ENCODE measurements at places on chromosomes 1 and 21.

- no peak for DNase-seq
Measured at GRCh38 chr1:195188821-195189220, 1419.4 kb downstream of the KCNT2 start.

- no peak for DNase-seq
Measured at GRCh38 chr1:226710501-226710900, 28.6 kb downstream of the ITPKB start.

DNA sequence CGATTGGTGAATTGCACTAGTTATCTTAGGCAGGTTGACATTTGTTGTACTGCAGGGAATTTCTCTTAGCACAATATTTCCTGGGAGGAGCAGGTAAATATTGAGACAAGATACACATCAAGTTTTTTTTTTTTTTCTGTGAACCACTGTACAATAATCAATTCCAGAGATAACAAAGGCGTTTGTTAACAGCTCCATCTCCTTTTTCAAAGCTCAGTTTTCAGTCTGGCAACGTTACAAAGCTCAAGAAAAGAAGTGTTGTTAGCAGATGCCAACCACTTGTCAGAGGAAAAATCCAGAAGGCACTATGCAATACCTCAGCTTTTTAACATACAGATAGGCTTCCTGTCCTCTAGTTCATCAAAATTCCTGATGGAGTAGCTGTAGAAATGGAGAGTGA, 40.9 kb upstream of the DAB1 start:
- no peak for DNase-seq

GRCh38 chr1:25194572-25195020, 37.7 kb downstream of the SYF2 start:
- DNase-seq: no peak

DNA sequence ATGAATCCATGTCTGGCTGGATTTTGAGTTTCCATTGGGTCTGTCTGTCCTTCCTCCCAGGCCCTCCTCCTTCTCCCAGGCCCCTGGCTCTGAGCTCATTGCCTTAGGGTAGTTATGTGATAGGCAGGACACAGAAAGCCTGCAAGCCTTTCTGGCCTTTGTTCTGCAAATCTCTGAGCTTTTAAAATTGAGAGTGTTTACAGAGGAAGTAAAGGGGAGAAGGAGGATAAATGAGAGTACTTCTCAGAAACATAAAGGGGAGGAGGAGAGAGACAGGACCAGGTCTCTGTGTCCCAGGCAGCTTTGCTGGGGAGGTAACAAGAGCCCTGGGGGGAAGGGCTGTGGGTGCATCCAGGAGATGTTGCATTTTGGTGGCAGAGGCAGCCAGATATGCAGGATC, 126.7 kb downstream of the FOXD2 start:
- no peak for DNase-seq

GRCh38 chr1:3915551-3916121, 15.6 kb upstream of the C1orf174 start:
- no peak for DNase-seq

DNA sequence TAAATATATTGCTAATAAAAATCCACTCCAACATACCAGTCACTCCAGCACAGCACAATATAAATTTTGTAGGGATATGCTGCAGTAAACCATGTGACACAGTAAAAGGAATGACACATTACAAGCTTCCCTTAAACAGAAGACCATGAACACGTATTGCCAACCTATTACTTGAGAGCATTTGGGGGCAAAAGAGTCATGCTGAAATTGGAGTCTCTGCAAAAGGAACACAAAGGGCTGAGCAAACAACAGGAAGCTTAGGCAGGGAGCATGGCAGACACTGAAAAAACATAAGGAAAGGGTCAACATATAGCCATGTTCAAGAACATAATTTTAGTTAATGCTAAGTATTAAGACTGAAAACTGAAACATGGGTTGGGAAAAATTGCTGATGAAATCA, 214.5 kb downstream of the SMYD3 start:
- DNase-seq: no peak

DNA sequence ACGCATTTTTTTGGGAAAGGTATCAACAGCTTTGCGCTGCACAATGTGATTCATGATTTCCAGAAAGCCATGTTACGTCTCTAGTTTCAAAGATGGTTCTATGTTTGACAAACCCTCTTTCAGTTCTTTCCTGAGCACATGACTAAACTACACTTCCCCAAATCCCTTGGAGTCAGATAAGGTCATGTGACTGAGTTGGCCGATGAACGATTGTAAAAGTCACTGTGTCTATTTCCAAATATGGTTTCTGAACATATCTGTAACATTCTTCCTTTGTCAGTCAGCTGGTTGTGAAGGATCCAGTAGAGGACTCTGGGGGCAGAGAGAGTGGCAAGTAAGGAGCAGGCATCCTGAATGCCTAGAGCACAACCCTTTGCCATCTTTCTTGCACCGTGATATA, 35.4 kb downstream of the TMPRSS15 start:
- DNase-seq: no peak

DNA sequence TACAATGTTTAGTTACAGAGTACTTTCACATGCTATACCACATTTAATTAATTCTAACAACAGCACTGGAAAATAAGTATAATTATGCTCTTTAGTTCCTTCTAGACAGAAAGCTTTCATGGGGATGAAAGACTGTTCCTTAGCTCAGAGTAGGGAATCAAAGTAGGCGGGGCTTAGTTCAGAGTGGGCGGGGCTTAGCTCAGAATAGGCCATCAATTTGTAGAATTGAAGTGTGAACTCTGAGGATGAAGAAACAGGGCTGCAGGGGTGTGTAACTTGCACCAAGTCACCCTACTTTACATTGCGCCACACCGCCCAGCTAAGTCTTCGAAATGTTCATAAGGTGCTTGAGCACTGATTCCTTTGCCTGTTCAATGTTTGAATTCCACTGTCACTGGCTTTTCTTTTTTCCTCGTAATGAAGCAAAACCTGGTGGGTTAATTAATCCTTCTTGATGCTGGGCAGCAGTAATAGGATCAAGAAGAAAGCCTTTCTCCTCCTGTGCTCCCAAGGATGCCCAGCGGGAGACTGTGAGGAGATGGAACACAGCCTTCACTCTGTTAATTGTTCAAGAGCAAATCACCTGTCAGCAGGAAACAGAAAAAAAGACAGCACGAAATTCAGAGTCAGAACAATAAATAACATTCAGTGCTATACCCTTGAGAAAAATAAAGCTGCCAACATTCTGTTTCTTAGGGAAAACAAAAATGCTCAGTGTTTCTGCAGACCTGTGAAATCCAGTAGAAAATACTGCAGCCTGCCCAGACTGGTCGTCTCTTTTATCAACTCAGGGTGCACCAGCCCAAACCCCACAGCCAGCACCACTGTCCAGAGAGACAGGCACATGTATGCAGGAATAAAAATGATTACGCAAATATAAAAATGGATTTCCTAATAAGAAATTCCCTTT, 66.5 kb upstream of the CAMK1G start:
- no peak for DNase-seq

- DNase-seq: no peak
Measured at GRCh38 chr1:238738892-238739291, 647.5 kb upstream of the CHRM3 start.

DNA sequence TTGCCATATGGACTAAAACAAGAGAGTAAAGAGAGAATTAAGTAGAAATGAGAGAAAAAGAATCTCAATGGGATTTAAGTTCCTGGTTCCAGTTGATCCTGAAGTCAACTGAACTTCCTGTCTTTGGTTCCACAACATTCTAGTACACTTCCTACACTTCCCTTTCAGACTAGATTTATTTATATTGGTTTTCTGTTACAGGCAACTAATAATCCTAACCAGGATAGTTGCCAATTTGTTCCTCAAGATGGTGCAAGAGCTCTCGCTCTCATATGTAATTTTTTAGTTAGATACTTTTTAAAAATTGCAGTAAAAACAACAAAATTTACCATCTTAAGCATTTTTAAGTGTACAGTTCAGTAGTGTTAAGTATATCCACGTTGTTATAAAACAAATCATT, 28.8 kb upstream of the TRIM45 start:
- DNase-seq: no peak

- DNase-seq: no peak
Measured at GRCh38 chr1:223611936-223612335, 53.6 kb downstream of the CAPN8 start.

DNA sequence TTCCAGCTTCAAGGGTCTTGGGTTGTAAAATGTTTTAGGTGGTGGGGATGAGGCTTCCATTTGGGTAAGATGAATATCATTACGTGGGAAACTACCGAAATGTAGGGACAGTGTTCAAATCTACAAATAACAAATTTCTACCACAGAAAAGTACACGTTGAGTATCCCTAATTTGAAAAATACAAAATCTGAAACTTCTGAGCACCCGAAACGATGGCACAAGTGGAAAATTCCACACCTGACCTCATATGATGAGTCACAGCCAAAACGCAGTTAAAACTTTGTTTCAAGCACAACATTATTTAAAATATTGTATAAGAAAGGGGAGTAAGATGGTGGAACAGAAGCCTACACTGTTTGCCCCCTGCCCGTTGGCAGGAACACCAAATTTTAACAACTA, 8.8 kb upstream of the HENMT1 start:
- no peak for DNase-seq

DNA sequence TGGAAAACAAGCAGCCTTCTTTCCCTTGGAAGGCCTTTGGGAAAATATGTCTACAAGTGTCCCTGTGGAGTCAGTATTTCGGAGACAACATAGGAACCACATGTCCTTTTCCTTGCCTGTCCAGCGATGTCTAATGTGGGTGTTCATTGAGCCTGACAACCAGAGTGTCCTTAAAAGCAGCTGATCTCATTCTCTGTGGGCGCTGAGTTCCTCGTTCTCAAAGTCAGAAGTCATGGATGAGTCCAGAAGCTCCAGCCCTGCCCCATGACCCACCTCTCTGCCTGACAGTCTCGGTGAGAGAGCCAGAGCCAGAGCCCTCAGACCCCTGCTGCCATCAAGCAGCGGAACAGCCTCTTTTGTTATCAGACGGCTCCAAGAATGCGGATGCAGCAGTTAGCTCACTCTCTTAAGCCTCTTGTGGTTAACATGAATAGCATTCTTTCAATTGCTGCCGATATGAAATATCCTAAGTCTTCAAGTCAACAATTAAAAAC, 329.2 kb downstream of the TGFB2 start:
- DNase-seq: peak; percentile 33

DNA sequence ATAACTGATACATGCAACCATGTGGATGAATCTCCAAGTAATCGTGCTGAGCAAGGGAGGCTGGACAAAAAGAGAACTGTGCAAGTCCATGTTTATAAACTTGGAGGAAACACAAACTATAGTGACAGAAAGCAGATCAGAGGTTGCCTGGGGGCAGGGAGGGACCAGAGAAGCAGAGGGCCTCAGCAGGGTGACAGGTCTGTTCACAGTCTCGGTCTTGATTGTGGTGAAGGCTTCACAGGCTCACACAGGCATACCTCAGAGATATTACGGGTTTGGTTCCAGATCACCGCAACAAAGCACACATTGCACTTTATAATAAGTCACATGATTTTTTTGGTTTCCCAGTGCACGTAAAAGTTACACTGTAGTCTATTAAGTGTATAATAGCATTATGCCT, 28.5 kb downstream of the ACOT7 start:
- DNase-seq: no peak

- DNase-seq: no peak
Measured at GRCh38 chr1:214493126-214493796, 58.1 kb downstream of the PTPN14 start.

DNA sequence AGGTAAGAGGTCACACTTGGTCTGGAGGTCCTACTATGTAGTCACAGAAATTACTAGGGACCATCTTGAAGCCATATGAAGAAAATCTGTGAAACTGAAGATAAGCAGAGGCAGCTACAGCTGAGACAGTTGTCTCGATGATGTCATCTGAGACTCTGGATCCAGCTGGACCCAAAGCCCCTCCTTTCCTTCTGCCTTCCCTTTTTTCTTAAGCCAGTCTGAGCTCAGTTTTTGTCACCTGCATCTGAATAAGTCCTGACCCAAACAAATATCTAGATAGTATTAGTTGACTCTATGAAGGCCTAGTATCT, 143.3 kb downstream of the ETS2 start:
- no peak for DNase-seq

- DNase-seq: no peak
Measured at GRCh38 chr1:156308078-156308477, 9.0 kb upstream of the VHLL start.

- peak; percentile 95 for DNase-seq
Measured at GRCh38 chr1:3649342-3650247, at the start of gene WRAP73. Gene WRAP73, minus strand, starts transcription at chr1:3650103. Its CDS starts 104 bp downstream, at chr1:3649999.
